ENCODE measurements at places on chromosomes 11 and 22.

- no peak for DNase-seq
Measured at GRCh38 chr11:44766972-44767278, 40.2 kb downstream of the TSPAN18 start.

DNA sequence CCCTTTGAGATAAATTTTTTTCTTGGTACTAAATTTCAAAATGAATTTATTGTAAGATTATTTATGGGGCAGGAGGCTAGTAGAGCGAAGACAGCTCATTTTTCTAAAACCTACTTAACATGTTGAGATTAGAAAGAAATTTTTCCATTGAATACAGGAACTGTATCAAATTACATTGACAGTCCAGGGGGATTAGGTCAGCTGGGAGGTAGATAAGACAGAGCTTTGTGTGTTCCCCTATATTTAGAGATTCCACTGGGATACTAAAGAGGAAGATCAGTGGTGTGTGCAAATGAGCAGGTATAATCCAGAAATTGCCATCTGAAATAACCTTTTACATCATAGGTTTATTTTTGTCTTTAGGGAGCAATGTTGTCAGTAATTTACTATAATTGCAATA, 32.1 kb downstream of the ENDOD1 start:
- no peak for DNase-seq

DNA sequence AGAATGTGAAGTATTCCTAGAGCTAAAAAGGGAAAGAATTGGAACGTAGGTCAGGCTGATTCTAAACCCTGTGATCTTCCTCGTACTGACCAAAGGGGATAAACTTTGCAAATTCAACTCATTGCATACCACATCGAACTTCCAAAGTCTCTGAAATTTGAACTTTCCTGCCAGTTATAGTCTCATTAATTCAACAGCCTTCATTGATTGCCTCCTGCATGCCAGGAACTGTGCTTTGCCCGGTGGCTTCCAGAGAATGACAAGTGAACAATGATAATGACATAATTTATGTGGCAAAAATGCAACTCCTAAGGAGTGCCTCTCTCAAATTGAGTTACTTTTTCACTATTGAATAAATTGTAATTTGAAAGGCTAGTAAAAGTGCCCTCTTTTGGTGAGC, 107.7 kb upstream of the LDLRAD3 start:
- DNase-seq, result no peak

GRCh38 chr22:45335021-45335818, 25.5 kb downstream of the FAM118A start:
- DNase-seq, result no peak

- DNase-seq, result no peak
Measured at GRCh38 chr11:81792416-81792815, 941.2 kb downstream of the FAM181B start.

- no peak for DNase-seq
Measured at GRCh38 chr11:697811-698311, 2.2 kb downstream of the TMEM80 start.

- no peak for DNase-seq
Measured at GRCh38 chr11:117620086-117620485, 176.9 kb downstream of the DSCAML1 start.

GRCh38 chr11:126079621-126080124, 17.0 kb upstream of the CDON start:
- no peak for DNase-seq

- DNase-seq, result no peak
Measured at GRCh38 chr11:34345991-34346480, 11.8 kb downstream of the ABTB2 start.
